Uterus (tissue), 4 donors: ENCODE measurements at places on chromosomes 5 and 9. TPM values are rescaled to one million over a fixed set of nuclear protein-coding genes. Genes with fewer than 3 reads are reported as not detected.

GRCh38 chr5:72938206-72938605 lies 17.6 kb upstream of the FCHO2 start:
- no peaks in the 10 kb centered on the region for H3K27me3 ChIP-seq
- DNase-seq: no peak
- H3K27ac ChIP-seq: peak overlapping the region; percentile 54
- no peak overlapping the region for H3K4me3 ChIP-seq
- H3K36me3 ChIP-seq: no peaks in the 10 kb centered on the region
- H3K4me1 ChIP-seq: no peaks in the 10 kb centered on the region

DNA sequence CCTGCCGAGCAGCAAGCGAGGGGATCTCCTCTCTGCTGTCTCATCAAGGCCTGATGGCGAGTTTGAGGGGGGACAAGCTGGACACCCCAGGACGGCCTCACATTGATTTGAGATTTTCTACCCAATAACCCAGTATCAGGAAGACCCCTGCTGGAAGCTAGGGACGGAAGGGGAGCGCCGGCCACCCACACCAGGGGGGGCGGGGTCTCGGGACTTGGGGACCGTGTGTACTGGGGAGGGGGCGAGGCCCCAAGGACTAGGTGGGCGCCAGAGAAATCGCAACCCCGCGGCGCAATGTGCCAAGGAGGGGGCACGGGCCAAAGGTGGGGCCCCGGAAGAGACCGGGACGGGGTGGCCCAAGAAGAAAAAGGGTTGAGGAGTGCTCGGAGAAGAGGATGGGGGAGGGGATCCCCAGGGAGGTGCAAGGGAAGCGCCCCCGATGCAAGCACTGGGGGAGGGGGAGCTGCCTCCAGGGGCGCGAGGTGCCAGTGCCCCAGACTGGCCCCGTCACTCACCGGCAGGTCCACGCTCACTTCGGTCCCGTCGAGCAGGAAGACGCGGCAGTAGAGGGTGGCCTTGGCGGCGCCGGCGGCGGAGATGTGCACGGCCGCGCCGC lies 1.1 kb downstream of the EPB41L4B start:
- H3K4me3 ChIP-seq: peak overlapping the region; percentile 43
- no peaks in the 10 kb centered on the region for H3K4me1 ChIP-seq
- peaks cover 4% of the 10 kb centered on the region for H3K27me3 ChIP-seq
- no peak overlapping the region for H3K27ac ChIP-seq
- no peaks in the 10 kb centered on the region for H3K36me3 ChIP-seq
- no peak for DNase-seq

GRCh38 chr9:105030285-105030684 lies 102.3 kb upstream of the ABCA1 start:
- no peaks in the 10 kb centered on the region for H3K4me1 ChIP-seq
- H3K27ac ChIP-seq: no peak overlapping the region
- DNase-seq: no peak
- H3K27me3 ChIP-seq: no peaks in the 10 kb centered on the region
- H3K4me3 ChIP-seq: no peak overlapping the region

- H3K4me3 ChIP-seq: peak within 1 kb of the TSS; percentile 20
- no peak for DNase-seq
- H3K4me1 ChIP-seq: peaks cover 5% of the 10 kb centered on the region
- no peaks in the 10 kb centered on the region for H3K36me3 ChIP-seq
- H3K27ac ChIP-seq: no peak within 1 kb of the TSS
Observed at GRCh38 chr5:161546470-161547301, at the start of gene GABRB2. TSS of gene GABRB2 (minus strand) at chr5:161546725. CDS start at chr5:161546643, 82 bp downstream.

DNA sequence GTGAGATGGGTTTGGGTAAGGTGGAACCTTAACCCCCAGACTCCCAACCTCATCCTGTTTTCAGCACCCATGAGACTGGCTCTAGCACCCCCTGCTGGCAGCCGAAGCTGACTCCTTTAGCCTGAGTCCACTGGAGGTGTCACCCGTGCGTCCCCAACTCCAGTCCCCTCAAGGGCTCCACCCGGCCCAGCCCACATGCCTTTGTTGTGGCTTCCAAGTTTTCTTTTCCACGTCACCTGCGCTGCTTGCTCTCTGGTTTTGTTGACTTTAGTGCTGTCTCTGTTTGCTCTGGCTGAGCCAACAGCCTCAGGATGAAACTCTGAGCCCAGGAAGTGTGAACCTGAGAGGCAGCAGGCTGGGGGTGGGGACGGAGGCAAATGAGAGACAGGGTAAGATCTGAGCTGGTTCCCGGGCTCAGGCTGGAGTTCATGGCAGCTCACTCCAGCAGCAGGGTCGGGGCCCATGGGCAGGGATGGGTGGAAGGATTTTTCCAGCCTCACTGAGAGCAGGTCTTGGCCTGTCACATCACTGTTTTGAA lies 13.2 kb upstream of the AQP7 start:
- H3K4me1 ChIP-seq: no peaks in the 10 kb centered on the region
- no peak overlapping the region for H3K4me3 ChIP-seq
- H3K27me3 ChIP-seq: no peaks in the 10 kb centered on the region
- H3K36me3 ChIP-seq: no peaks in the 10 kb centered on the region
- peak; percentile 64 for DNase-seq

GRCh38 chr9:14911046-14911445 lies 818 bp upstream of the FREM1 start:
- peak overlapping the region; percentile 81 for H3K27ac ChIP-seq
- H3K4me1 ChIP-seq: no peaks in the 10 kb centered on the region
- H3K36me3 ChIP-seq: no peaks in the 10 kb centered on the region
- no peaks in the 10 kb centered on the region for H3K27me3 ChIP-seq

DNA sequence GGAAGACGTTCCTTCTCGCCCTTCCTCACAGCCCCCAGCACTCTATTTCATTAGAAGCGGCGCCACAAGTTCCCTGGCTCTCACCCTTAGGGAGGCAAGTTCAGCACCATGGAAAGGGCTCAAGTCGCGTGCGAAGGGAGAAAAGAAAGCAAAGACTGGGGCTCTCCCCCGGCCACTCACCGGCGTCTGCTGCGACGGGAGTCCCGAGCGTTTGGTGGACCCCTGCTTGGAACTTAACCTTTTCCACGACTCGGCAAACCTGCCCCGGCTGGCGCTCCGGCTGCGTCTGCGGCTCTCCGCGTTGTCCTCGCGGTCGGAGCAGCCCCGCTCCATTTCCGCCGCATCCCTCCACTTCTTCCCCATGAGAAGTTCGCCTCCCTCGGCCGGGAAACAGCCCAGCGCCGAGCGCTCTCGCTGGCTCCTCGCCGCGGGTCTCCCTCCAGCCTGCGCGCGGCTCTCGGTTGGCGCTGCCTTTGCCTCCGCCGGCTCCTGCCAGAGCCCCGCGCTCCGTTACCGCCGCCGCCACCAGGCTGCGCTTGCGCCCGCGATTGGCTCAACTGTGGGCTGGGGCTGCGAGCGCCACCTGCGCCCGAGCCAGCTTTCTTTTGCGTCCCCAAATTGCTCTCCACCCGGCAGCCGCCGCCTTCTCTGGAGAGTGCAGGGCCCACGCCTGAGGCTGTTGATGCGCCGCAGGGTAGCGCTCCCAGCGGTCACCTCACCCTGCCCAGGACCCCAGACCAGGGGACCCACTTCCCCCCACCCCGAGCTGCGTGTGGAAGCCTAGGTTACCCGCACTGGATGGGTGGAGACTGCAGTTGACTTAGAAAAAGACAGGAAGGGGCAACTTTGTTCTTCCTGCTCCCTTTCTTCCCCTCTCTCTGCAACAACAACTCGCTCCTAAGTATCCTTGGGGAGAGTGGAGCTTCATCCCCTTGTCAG lies 321.6 kb downstream of the CEMIP2 start:
- no peak for DNase-seq
- H3K27ac ChIP-seq: no peak overlapping the region
- H3K4me1 ChIP-seq: peaks cover 3% of the 10 kb centered on the region
- no peaks in the 10 kb centered on the region for H3K36me3 ChIP-seq
- H3K4me3 ChIP-seq: no peak overlapping the region

MCIDAS gene
- total RNA-seq: not detected

DRD1 gene
- total RNA-seq: not detected

LHX2 gene
- not detected for total RNA-seq
